WTC11 (cell line): ENCODE measurements at places on chromosomes 7 and 10. TPM values are rescaled to one million over a fixed set of nuclear protein-coding genes. Genes with fewer than 3 reads are reported as not detected.

The TMEM196 gene
- total RNA-seq: 0.11 to 0.42 TPM (median 0.16 TPM) in 3 replicates

The AGMO gene
- total RNA-seq: 0.77 to 1.1 TPM (median 1.0 TPM) in 3 replicates

GRCh38 chr7:16300361-16300895, 120.9 kb downstream of the CRPPA start:
- no peak overlapping the region for H3K4me3 ChIP-seq
- H3K27me3 ChIP-seq: no peaks in the 10 kb centered on the region
- H3K4me1 ChIP-seq: no peaks in the 10 kb centered on the region
- H3K36me3 ChIP-seq: no peaks in the 10 kb centered on the region

The EPHB6 gene
- total RNA-seq: 13.9 to 15.4 TPM (median 15.1 TPM) in 3 replicates

DNA sequence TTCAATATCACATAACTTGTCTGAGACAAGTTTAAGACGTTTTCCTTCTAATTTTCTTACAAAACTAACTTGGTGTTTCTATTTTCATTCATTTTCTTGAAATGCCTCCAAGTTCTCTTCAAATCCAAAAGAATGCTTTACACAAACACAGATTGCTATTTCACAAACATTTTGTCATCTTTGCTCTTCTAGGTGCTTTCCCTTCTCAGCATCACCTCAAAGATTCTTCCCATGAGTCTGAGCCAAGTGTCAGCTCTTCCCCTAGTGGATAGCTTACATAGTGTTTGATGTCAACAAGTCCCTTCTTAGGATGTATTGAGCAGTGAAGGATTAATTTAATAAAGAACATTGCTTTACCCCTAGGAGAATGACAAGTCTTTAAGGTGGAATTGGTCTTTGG, 38.1 kb upstream of the SEMA3A start:
- no peak overlapping the region for H3K4me3 ChIP-seq
- H3K36me3 ChIP-seq: no peaks in the 10 kb centered on the region
- H3K27me3 ChIP-seq: no peaks in the 10 kb centered on the region
- no peak overlapping the region; the same call in 1 of the 2 replicates for H3K27ac ChIP-seq

GRCh38 chr10:48633381-48634197, 28.7 kb upstream of the ARHGAP22 start:
- DNase-seq: no peak
- H3K36me3 ChIP-seq: no peaks in the 10 kb centered on the region
- peaks cover 2% of the 10 kb centered on the region; the same call in 1 of the 2 replicates for H3K27me3 ChIP-seq
- no peak overlapping the region for H3K4me3 ChIP-seq
- no peak overlapping the region for H3K27ac ChIP-seq

The VSTM2A gene
- 0.57 to 2.0 TPM (median 0.98 TPM) in 3 replicates for total RNA-seq

- no peaks in the 10 kb centered on the region for H3K36me3 ChIP-seq
- H3K27ac ChIP-seq: no peak overlapping the region
- H3K4me1 ChIP-seq: peaks cover 40% of the 10 kb centered on the region
- H3K4me3 ChIP-seq: no peak overlapping the region
Measured at GRCh38 chr10:103197174-103197573, 4.1 kb upstream of the NT5C2 start.

The MRPL32 gene
- 72.2 to 84.4 TPM (median 75.7 TPM) in 3 replicates for total RNA-seq

GRCh38 chr10:128325788-128326187, 199.6 kb upstream of the MKI67 start:
- H3K4me3 ChIP-seq: no peak overlapping the region
- peaks cover 13% of the 10 kb centered on the region for H3K4me1 ChIP-seq

The GTPBP4 gene
- total RNA-seq: 79.5 to 97.4 TPM (median 81.6 TPM) in 3 replicates

The NKX1-2 gene
- total RNA-seq: 30.8 to 57.7 TPM (median 31.0 TPM) in 3 replicates

The LUC7L2 gene
- 91.0 to 94.4 TPM (median 92.4 TPM) in 3 replicates for total RNA-seq

The GPR15LG gene
- total RNA-seq: not detected in 3 replicates

The CRYGN gene
- total RNA-seq: 1.0 to 1.6 TPM (median 1.5 TPM) in 3 replicates

GRCh38 chr7:114856625-114857024, 65.3 kb upstream of the MDFIC start:
- no peak for DNase-seq
- H3K27ac ChIP-seq: peak overlapping the region; percentile 84
- H3K4me3 ChIP-seq: 0 out of 2 replicates have a peak overlapping the region, but pooled peaks have one; percentile 16
- H3K36me3 ChIP-seq: no peaks in the 10 kb centered on the region

The PAX4 gene
- total RNA-seq: not detected in 3 replicates

DNA sequence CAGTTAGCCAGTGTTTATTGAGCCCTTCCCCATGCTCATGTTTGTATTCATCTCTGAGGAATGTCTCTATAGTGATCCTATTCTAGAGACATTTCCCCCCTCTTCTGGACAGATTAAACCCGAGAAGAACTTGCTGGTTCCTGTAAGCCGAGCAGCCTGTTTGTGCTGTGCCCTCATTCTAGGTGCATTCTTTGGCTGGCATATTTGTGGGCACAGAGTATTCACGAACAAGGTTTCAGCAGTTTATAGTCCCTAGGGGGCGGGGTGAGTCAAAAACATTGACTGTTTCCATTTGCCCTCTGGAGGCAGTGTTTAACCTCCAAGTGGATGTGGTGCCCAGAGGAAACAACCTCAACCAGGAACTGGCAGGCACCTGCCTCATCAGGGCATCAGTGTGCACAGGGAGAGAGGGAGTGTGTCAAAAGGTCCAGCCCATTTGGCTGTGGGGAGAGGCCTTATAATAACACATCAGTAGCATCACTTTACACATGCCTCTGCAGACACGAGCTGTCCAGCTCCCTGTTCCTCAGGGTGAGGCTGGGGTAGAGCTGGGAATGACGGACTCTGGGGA, 273.3 kb upstream of the LRGUK start:
- H3K27ac ChIP-seq: no peak overlapping the region
- H3K4me1 ChIP-seq: peaks cover 9% of the 10 kb centered on the region
- H3K4me3 ChIP-seq: no peak overlapping the region
- H3K36me3 ChIP-seq: 0 out of 2 replicates have a peak, but pooled peaks cover 3% of the 10 kb centered on the region

The ITIH5 gene
- total RNA-seq: 3.1 to 3.8 TPM (median 3.6 TPM) in 3 replicates

- no peak for DNase-seq
- H3K27ac ChIP-seq: no peak overlapping the region
Measured at GRCh38 chr7:150923196-150923595, 54.9 kb downstream of the KCNH2 start.

DNA sequence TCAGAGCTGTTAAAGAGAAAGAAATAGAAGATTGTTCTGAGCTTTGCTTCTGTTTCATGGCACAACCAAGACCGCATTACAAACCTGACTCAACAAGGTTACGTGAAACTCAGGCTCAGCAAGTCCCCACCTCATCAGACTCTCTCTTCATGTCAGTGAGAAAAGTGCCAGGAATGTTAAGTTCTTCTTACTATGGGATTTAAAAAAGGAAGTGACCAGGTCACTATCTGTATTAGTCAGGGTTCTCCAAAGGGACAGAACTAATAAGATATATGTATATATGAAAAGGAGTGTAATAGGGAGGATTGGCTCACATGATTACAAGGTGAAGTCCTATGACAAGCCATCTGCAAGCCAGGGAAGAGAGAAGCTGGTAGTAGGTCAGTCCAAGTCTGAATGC, 25.4 kb upstream of the PAPSS2 start:
- H3K27me3 ChIP-seq: no peaks in the 10 kb centered on the region; the same call in 1 of the 2 replicates
- peaks cover 8% of the 10 kb centered on the region for H3K4me1 ChIP-seq
- H3K4me3 ChIP-seq: no peak overlapping the region
- peaks cover 22% of the 10 kb centered on the region for H3K36me3 ChIP-seq
- no peak overlapping the region for H3K27ac ChIP-seq
- DNase-seq: no peak

The TECTB gene
- not detected in 3 replicates for total RNA-seq

DNA sequence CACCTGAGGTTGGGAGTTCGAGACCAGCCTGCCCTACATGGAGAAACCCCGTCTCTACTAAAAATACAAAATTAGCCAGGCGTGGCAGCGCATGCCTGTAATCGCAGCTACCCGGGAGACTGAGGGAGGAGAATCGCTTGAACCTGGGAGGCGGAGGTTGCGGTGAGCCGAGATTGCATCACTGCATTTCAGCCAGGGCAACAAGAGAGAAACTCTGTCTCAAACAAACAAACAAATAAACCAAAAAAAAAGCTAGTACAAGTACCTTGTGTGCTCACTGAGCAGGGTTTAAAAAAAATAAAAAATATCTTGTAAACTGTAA, 11.2 kb upstream of the SPOCK2 start:
- H3K27me3 ChIP-seq: no peaks in the 10 kb centered on the region
- H3K4me1 ChIP-seq: no peaks in the 10 kb centered on the region
- no peak overlapping the region for H3K27ac ChIP-seq
- peaks cover 13% of the 10 kb centered on the region for H3K36me3 ChIP-seq

- peaks cover 9% of the 10 kb centered on the region; the same call in 1 of the 2 replicates for H3K4me1 ChIP-seq
- H3K36me3 ChIP-seq: peaks cover 26% of the 10 kb centered on the region
- H3K27ac ChIP-seq: peak overlapping the region; percentile 55; the same call in 1 of the 2 replicates
- no peaks in the 10 kb centered on the region for H3K27me3 ChIP-seq
Measured at GRCh38 chr10:70549962-70550458, 52.5 kb downstream of the PRF1 start.

The KMT2E gene
- total RNA-seq: 51.4 to 52.3 TPM (median 51.8 TPM) in 3 replicates

GRCh38 chr7:133873631-133874030, 253.5 kb upstream of the LRGUK start:
- no peaks in the 10 kb centered on the region for H3K36me3 ChIP-seq
- H3K4me1 ChIP-seq: peaks cover 15% of the 10 kb centered on the region
- DNase-seq: no peak

DNA sequence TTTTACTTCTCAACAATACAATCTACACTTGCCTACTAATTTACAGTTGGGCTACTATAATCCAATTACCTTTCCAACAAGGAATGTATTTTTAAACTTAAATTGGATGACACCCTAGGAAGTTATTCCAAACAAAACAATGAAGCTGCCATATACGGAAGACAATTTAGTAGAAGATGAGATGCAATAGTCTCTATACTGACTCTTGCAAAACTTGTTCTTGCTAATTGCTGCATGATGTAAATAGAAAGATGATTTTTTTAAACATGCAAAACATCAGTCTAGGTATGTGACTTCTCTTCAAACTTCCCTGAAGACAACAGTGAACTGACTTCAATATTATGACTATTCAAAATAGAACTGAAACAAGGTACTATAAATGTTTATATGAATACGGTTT, 17.6 kb downstream of the NT5C3A start:
- no peaks in the 10 kb centered on the region; the same call in 1 of the 2 replicates for H3K36me3 ChIP-seq
- H3K27ac ChIP-seq: no peak overlapping the region
- H3K4me1 ChIP-seq: 0 out of 2 replicates have a peak, but pooled peaks cover 3% of the 10 kb centered on the region
- H3K4me3 ChIP-seq: no peak overlapping the region
- no peaks in the 10 kb centered on the region for H3K27me3 ChIP-seq

DNA sequence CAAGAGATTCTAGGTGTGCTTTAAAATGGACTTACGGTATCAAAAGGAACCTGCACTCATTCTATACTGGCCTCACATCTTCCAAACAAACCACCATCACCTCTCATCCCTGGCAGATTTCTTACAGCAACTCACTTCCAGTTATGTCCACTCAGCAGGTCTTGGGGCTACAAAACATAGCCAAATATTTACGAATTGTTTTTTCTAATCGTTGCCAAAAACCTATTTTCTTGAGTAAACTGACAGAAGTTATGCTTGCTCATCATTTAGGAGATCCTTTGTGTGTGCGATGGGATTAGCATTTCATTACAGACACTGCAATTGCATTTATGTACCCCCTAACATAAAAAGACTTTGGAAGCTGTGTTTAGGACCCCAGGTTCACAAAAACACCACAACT, 2.7 kb downstream of the KCNMA1 start:
- DNase-seq: no peak
- H3K4me3 ChIP-seq: no peak overlapping the region
- no peak overlapping the region for H3K27ac ChIP-seq
- H3K4me1 ChIP-seq: peaks cover 28% of the 10 kb centered on the region
- no peaks in the 10 kb centered on the region for H3K36me3 ChIP-seq

DNA sequence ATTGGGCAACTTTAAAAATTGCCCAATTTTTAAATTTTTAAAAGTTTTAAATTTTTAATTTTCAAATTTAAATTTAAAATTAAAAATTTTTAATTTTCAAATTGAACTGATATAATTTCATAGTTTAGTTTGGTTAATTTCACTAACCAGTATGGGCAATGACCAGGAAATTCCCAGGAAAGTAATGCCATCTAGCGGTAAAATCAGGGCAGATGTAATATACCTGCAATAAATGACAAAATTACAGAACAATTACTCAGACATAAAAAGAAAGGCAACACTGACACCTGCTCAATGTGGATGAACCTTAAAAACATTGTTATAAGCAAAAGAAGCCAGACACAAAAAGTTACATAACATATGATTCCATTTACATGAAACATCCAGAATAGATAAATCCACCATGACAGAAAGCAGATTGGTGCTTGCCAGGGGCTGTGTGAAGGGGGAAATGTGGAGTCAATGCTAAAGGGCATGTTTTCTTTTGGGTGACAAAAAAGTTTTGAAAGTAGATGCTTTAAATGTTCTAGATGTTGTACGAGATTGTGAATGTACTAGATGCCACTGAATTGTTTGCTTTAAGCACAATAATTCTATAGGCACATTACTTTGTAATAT, 28.6 kb upstream of the SLC16A12 start:
- H3K4me1 ChIP-seq: peaks cover 48% of the 10 kb centered on the region
- no peaks in the 10 kb centered on the region for H3K27me3 ChIP-seq
- H3K27ac ChIP-seq: no peak overlapping the region
- H3K4me3 ChIP-seq: no peak overlapping the region

The NODAL gene
- total RNA-seq: 41.1 to 57.0 TPM (median 41.5 TPM) in 3 replicates

DNA sequence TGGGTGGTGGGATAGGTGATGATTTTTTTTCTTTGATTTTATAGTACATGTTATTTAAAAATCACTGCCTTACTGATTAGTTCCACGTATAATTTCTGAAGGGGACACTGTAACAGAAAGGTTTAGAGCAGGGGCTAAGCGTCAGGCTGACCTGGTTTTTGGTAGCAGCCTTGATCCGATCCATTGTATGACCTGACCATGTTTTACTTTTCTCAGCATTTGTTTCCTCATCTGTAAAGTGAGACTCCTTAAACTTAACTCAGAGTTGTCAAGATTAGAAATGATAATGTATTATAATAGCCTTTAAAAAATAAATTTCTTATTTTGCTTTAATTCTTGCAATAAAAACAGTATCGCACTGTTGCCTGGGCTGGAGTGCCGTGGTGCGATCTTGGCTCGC, 23.6 kb downstream of the INPP5F start:
- peaks cover 6% of the 10 kb centered on the region for H3K36me3 ChIP-seq
- H3K4me3 ChIP-seq: no peak overlapping the region
- H3K4me1 ChIP-seq: peaks cover 16% of the 10 kb centered on the region
- H3K27me3 ChIP-seq: no peaks in the 10 kb centered on the region
- H3K27ac ChIP-seq: no peak overlapping the region

The TUBB8 gene
- total RNA-seq: 2.3 to 2.6 TPM (median 2.4 TPM) in 3 replicates

GRCh38 chr7:157234271-157234670, 95.5 kb downstream of the UBE3C start:
- no peak for DNase-seq
- peak overlapping the region; percentile 16; the same call in 1 of the 2 replicates for H3K27ac ChIP-seq
- peaks cover 66% of the 10 kb centered on the region for H3K36me3 ChIP-seq
- peaks cover 2% of the 10 kb centered on the region for H3K4me1 ChIP-seq

The HILPDA gene
- total RNA-seq: 28.3 to 29.5 TPM (median 28.7 TPM) in 3 replicates

The PCLO gene
- 2.0 to 4.2 TPM (median 3.0 TPM) in 3 replicates for total RNA-seq

DNA sequence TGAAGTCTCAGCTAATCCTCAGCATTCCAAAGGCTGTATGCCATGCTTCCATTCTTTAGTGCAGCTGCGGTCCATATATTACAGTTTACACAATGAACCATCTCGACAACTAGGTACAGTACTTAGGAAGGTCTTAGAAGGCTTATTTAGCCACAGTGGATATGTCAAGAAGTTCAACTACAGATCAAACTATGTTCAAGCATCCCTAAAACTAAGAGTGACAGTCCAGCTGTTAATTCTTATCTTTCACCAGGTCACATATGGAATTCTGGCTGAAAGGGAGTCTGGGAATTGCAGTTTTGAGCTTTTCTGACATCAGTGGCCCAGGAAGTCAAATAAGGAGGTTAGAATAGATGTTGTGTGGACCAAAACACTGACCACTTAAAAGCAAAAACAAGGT, 106.8 kb downstream of the SDHAF3 start:
- no peak overlapping the region for H3K4me3 ChIP-seq
- no peak overlapping the region for H3K27ac ChIP-seq
- no peaks in the 10 kb centered on the region for H3K36me3 ChIP-seq
- H3K27me3 ChIP-seq: peaks cover 2% of the 10 kb centered on the region; the same call in 1 of the 2 replicates

The CLCN1 gene
- total RNA-seq: 0.23 to 0.46 TPM (median 0.28 TPM) in 3 replicates

The ZNF117 gene
- total RNA-seq: 7.0 to 9.2 TPM (median 8.6 TPM) in 3 replicates
